ENCODE measurements at places on chromosomes 4 and X. TPM values are rescaled to one million over a fixed set of nuclear protein-coding genes. Genes with fewer than 3 reads are reported as not detected.

The ATP11C gene
- 23.1 TPM for total RNA-seq

- DNase-seq = no peak
Measured at GRCh38 chrX:48514868-48515460, 6.2 kb downstream of the PORCN start.

The FOXR2 gene
- not detected for total RNA-seq

The MAMLD1 gene
- total RNA-seq = 3.0 TPM

The ADH7 gene
- total RNA-seq = not detected

The CLNK gene
- total RNA-seq = not detected

DNA sequence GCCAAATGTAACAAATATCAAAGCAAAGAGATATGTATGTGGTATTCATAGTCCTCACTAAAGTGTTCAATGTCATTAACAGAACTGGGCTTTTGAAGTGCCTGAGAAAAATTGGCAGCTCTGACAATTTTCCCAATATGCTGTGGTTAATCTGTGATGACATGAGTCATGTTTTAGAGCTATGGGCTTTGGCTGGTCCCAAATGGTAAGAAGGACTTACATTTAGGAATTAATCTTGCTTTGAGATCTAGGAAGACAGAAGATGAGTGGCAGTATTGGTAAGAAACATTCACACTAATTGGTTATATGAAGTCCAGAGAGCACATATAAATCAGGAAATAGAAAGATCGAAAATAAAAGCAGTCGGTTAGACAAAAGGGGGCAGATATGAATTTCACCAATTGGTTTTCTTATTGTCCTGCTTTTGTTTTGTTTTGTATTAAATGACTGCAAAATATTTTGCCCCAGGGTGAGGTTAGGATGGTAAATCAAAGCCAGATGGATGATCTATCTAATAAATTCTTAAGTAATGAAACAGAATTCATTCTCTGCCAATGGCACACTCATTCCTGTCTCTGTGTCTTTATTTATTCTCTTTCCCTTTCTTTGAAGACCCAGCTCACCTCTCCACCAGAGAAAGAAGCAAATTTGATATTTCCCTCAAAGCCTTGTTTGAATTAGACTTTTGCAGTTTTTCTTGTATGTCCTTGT lies 993.1 kb downstream of the RPA4 start:
- DNase-seq = no peak

GRCh38 chr4:118760493-118760892 lies 75.3 kb downstream of the METTL14 start:
- DNase-seq = no peak

GRCh38 chrX:1781766-1782165 lies 166.9 kb downstream of the ASMT start:
- no peak for DNase-seq

GRCh38 chr4:47668810-47669408 lies 169.0 kb downstream of the CORIN start:
- no peak for DNase-seq

DNA sequence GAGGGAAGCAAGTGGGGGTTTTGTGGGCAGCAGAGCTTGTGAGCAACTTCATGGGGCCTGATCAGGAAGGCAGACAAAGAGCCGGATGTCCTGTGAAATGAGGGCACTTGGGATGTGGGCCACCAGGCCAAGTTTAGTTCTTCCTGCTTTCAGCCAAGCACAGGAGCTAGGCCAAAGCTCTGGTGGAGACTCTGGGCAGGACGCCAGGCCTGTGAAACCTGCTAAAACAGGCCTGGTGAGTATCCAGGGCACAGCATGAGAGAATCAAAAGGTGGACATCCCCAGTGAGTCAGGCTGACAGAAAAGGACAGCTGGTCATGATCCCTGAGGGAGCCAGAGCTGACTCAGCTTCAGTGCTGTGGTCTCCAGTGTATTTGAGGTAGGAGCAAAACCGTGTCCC lies 95.7 kb downstream of the NPNT start:
- DNase-seq = peak; percentile 73

DNA sequence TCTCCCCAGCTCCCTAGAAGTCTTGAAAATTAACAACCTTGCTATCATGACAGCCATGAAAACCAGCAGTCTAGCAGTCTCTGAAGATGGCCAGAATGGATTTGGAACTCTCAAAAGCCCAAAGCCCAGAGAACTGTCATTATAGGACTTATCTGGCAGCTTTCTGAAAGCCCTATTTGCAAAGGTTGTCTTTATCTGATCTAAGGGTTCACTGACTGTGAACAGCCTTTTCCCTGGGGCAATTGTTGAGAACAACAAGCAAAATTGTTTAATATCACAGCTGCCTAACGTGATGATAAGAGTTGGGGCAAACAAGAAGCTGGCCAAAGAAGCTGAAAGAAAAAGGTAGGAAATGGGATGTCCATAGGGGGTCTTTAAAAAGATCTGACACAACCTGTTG lies 20.9 kb upstream of the KLHL8 start:
- no peak for DNase-seq

The NHS gene
- 9.8 TPM for total RNA-seq

The TKTL2 gene
- total RNA-seq = not detected

GRCh38 chrX:12480956-12481355 lies 310.3 kb upstream of the PRPS2 start:
- DNase-seq = no peak

DNA sequence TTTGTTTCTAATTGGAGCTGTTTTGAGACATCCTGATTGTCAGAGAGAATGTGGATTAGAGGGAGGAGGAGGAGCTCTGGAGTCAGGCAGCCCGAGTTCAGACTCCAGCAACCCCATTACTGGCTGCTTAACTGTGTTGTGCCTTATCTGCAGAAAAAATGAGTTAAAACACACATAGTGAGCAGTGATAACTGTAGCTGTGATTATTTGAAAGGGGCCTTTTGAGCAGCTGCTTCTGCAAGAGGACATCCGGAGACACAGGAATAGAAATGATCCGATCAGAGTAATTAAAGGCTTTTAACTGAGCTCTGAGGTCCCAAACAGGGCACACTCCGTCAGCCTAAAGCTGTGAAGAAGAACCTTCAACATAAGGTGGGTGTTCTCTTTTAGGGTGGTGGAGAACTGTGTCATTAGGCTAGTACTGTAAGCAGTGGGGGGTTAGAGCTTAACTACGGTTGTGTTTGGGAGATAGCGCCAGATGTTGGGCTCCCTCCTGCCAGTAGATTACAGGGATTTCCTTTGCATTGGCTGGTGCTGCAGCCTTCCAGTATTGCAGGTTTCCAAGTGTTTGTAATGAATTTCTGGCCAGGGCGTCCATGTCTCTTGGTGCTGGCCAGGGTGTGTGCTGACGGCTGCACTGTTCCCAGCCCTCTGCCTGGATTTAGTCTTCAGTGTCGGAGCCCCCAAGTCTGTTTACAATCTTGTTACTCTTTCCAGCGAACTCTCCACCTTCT lies 24.3 kb downstream of the ADD1 start:
- no peak for DNase-seq

GRCh38 chrX:153596981-153597750 lies 1.8 kb downstream of the CCNQ start:
- no peak for DNase-seq

GRCh38 chr4:155795991-155796390 lies 37.2 kb downstream of the GUCY1B1 start:
- no peak for DNase-seq

The FMR1 gene
- total RNA-seq = 22.5 TPM
